ENCODE measurements at places on chromosomes 2 and 18.

GRCh38 chr2:10721396-10722251 lies at the start of gene ATP6V1C2:
Gene ATP6V1C2 (plus strand): TSS chr2:10721630. CDS start chr2:10722850, 1,220 bp downstream.
- no peak for DNase-seq

DNA sequence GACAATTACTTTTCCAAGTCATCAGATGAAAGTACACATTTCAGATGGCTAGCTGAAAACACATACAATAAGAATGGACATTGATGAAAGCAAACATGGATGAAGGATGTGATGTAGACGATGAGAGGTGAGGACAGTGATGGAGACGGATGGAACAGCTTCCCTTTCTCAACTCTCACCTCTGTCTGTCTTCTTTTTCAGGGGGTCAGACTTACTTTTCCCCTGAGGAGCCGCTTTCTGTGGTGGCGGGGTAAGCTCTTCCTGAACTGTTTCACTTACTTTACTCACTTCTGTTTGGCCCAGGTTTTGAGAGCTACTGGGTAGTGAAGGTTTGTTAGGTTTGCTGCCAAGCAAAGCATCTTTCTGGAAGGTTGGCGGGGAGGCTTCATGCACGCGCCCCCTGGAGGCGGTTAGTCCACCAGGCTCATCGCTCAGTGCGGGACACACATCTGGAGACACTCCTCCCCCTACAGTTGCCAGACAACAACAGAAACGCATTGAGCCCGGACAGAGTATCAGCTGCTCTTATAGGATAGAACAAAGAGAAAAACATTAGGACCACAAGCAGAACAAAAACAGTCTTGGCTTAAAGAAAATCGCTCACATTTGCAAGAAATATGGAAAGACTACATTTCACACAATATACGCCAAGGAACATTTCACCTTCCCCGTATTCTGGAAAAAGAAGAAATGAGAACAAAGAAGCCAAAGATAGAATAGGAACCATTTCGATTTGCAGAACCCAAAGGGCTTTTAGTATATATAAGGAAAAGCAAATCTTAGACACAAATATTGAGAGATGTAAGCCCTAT lies 90.5 kb downstream of the MYOM1 start:
- DNase-seq = peak; percentile 59

DNA sequence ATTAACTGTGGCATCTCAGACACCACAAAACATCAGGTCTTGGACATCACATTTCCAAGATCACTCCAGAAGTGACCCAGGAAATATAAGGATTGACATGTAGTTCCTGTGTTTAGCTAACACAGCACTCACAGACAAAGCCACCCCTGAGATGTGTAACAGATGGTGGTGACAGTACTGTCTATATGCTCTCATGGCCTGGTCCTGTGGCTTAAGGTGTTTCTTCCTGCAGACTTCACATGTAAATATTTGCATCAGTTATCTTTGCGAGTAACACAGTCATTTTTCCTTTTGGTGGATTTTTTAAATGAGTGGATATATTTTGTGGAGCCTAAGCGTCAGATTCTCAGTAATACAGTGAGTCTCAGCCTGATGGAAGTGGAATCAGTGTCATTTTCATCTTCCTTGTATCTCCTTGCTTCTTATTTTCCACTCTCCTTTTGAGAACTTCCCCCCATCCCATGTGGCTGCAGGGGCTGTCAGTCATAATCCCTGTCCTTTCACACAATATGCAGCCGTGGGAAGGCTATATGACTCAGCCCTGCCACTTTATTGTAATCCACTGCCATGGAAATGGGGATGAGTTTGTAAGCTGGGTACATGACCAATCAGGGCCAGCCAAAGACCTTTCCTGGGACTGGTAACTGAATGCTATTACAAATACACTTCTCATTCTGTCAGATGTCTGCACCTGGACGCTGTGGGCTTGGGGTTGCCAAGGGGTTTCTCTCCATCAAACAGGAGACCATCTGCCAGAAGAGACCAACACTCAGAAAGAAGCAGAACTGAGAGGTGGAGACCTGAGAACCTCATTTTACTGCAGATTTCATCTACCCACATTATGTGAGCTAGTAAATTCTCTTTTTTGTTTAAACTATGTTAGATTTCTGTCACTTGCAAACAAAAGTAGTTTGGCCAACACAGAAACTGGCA lies 74.3 kb downstream of the ICOS start:
- no peak for DNase-seq

DNA sequence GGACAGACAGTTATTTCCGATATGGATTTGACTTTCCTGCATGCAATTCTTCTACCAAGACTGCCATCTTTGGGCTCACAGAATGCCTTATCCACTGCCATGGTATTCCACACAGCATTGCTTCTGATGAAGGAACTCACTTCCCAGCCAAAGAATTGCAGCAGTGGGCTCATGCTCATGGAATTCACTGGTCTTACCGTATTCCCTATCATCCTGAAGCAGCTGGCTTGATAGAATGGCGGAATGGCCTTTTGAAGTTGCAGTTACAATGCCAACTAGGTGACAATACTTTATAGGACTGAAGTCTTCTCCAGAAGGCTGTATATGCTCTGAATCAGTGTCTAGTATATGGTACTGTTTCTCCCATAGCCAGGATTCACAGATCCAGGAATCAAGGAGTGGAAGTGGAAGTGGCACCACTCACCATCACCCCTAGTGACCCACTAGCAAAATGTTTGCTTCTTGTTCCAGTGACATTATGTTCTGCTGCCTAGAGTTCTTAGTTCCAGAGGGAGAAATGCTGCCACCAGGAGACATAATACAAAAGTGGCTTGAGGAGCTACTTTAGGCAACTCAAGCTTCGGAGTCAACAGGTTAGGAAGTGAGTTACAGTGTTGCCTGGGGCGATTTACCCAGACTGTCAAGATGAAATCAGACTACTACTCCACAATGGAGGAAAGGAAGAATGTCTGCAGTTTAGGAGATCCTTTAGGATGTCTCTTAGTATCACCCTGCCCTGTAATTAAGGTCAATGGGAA lies 23.8 kb upstream of the SMAD4 start:
- no peak for DNase-seq

DNA sequence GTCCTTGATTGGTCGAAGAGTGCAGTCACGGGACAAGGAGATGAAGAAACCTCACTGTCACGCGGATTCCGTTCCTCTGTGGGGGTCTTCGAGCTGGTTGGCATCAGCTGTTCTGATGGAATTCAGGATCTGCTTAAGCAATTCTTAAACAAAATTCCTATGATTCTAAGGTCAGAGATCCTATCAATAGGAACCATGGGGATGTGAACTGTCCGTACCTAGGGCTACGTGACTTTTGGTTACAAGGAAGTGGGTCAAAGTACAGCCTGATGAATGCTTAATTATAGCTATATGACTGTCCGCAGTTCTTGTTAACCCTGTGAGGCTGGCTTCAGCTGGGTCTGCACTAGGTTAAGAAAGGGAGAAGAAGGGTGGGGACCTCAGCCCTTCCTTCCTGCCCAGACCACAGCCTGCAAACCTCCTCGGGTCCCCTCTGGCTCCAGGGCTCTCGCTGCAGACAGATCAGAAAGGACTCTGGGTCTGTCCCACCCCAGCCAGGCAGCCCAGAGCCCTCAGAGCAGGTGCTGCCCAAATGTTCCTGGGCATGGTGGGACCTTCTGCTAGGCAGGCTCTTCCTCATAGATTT lies 44.2 kb upstream of the TAF1B start:
- no peak for DNase-seq

- no peak for DNase-seq
These were observed 350.3 kb downstream of the LRATD1 start for GRCh38 chr2:14982790-14983189.

DNA sequence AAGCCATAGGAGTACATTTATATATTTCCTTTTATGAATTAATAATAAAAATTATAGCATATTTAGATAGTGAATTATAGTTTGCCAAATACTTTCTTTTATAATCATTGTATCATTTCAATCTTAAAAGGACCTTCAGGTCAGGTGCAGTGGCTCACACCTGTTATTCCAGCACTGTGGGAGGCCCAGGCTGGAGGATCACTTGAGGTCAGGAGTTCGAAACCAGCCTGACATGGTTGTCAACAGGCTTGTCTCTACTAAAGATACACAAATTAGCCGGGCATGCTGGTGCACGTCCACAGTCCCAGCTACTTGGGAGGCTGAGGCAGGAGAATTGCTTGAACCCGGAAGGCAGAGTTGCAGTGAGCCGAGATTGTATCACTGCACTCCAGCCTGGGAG lies 19.7 kb downstream of the APOB start:
- no peak for DNase-seq

DNA sequence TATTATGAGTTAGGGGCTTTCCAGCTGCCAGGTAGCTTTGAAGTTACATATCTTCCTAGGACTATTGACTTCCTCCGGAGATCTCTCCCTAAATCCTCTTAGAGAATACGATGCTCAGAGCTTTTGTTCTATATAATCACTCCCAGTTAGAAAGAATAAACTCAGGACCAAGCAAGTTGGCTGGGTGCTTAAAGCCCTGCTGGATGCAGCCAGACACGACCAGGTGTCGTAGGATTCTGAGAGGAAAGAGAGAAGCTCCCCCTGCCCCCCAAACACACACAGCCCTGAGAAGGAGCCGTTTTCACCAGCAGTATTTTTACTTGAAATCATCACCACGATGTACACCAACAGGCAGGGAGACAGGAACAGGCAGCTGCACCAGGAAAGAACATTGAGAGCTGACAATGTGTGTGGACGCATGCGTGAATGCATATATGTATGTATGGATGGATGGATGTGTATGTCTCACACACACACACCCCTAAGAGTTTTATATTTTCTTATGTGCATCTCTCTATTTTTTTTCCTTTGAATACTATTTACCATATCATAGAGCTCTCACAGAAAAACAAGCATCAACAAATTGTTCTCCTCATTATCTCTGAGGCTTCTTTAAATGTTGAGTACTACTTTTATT lies 382.6 kb downstream of the EPHA4 start:
- no peak for DNase-seq

DNA sequence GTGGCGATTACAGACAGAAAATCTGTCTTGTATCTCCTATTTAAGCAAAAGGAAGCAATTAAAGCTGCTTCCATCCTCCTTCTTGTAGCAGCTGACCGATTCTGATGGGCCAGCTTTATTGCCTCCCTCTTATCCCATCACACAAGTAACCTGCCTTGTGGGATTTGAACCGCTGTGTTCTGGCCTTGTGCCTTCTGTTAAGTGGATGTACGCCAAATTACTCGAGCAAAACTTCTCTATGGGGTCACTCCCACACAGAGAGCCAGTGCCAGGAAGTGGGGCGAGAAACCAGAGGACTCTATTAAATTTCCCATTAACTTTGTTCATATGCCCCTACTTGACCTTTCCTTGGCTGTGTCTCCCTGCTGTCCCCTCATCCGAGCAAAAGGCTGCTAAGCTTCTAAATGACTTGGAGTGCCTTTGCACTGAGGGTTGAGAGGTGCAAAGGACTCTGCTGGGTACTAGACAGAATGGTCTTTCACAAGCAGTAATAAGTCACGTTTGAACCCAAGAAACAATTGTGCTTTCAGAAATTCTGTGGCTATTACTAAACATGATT lies 672.5 kb downstream of the MBD2 start:
- no peak for DNase-seq

- DNase-seq = no peak
These were observed 3.1 kb upstream of the MOB1A start for GRCh38 chr2:74181739-74182138.

DNA sequence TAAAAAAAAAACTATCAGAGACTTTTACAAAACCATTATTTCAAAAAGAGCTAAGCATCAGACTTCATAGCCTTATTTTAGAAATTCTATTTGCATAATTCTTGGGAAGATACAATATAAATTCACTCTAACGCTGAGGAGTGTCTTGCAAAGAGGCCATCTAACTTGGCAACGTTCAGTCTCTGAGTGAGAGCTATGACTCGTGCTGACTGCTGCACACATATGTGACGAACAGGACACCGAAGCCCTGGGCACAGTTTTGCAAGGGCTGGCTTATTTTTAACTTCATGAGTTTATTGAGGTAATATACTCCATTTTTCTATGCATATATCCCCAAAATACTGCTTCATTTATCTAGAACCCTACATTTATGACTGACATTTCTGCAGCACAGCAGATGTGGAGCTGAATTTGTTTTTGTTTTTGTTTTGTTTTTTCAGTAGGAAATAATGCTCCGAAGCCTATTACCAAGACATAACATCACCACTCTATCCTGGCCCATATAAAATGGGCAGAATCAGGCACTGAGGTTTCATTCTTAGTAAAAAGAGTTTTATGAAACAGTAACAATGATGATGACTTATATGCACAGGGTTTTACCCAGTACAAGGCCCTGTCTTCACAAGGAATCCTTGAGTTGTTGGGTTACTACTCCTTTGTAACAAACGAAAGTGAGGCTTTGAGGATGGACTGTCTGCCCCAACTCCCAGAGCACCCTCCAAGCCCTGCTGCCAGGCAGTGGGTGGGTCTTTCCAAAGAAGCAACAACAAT lies 68.3 kb downstream of the CRACDL start:
- DNase-seq = no peak

DNA sequence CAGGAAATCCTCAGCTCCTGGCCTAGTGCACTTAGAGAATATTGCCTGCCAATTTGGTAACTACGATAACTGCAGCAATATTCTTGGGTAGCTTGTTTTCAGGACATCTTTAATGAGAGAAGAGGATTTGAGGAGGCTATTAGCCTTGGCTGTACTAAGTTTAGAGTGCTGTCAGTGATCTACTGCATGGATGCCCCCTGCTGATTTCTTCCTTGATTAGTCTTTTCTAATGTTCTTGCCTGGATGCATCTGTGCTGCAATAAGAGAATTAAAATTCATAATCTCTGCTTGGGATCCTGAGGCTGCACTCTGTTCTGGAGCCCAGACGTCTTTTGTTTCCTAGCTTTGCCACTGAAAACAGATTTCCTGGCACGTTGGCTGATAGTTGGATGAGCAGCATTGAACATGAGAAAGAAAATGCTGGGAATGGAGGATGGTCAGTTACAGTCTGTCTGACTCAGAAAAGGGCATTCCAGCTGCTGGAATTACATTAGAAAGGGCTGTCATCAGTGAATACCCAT lies 115.4 kb downstream of the CCDC85A start:
- no peak for DNase-seq
